ENCODE measurements at places on chromosomes 16 and 17. TPM values are rescaled to one million over a fixed set of nuclear protein-coding genes. Genes with fewer than 3 reads are reported as not detected.

Gene ULK2
- 6.5 TPM for total RNA-seq

Gene GID4
- total RNA-seq, result 6.3 TPM

Gene HSPB9
- not detected for total RNA-seq

Gene KRT25
- 0.05 TPM for total RNA-seq

Gene RBFOX1
- total RNA-seq, result not detected

Gene TMEM92
- total RNA-seq, result 1.3 TPM

Gene SLC5A11
- total RNA-seq, result 0.05 TPM

Gene WNK4
- total RNA-seq, result 0.21 TPM

Gene TXNL4B
- 11.0 TPM for total RNA-seq

Gene DHRS7C
- not detected for total RNA-seq

Gene G6PC3
- 81.4 TPM for total RNA-seq

Gene CRHR1
- total RNA-seq, result 0.27 TPM

Gene CLEC19A
- total RNA-seq, result not detected

Gene KRTAP1-1
- not detected for total RNA-seq

Gene ODF4
- total RNA-seq, result not detected

DNA sequence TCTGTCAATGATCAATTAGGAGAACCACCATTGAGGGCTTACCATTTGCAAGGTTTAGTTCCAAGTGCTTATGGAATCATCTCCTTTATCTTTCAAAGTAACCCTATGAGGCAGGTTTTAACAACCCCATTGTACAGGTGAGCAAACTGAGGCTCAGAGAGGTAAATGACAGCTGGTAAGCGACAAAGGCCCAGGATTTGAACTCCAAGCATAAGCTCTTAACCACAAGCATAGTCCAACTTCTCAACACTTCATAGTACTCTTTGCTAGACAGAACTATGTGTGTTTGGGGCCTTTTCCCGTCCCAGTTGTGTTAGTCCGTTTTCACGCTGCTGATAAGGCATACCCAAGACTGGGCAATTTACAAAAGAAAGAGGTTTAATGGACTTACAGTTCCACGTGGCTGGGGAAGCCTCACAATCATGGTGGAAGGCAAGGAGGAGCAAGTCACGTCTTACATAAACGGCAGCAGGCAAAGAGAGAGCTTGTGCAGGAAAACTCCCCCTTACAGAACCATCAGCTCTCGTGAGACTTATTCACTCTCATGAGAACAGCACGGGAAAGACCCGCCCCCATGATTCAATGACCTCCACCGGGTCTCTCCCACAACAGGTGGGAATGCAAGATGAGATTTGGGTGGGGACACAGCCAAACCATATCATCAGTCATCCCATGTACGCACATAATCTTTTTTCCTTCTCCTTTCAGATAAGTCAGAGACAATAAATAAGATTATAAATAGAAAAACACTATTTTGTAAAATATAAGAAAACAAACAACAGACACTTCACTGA lies 6.4 kb downstream of the RPH3AL start:
- DNase-seq, result no peak

DNA sequence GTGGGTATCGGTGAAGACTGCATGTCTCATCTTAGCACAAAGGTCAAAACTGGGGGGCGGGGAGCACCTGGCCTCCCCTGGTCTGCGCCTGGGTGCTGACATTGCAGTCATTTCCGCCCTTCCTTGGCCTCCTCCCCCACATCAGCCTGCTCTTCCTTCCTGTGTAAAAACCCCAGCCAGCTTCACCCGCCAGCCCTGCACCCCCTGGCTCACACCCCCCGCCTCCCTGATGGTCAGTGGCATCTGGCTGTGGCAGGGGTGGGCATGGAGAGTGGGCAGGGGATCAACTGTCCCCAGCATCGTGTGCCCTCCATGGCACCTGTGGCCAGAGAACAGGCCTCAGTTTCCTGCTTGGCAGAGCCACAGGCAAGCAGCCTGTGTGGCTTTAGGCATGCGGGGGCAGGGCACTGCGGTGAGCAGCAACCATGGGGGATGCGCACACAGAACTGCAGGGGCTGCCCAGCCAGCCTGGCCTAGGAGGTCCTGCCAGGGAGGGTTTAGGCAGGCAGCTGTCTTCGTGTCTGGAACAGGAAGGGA lies 26.5 kb upstream of the LASP1NB start:
- DNase-seq, result no peak

DNA sequence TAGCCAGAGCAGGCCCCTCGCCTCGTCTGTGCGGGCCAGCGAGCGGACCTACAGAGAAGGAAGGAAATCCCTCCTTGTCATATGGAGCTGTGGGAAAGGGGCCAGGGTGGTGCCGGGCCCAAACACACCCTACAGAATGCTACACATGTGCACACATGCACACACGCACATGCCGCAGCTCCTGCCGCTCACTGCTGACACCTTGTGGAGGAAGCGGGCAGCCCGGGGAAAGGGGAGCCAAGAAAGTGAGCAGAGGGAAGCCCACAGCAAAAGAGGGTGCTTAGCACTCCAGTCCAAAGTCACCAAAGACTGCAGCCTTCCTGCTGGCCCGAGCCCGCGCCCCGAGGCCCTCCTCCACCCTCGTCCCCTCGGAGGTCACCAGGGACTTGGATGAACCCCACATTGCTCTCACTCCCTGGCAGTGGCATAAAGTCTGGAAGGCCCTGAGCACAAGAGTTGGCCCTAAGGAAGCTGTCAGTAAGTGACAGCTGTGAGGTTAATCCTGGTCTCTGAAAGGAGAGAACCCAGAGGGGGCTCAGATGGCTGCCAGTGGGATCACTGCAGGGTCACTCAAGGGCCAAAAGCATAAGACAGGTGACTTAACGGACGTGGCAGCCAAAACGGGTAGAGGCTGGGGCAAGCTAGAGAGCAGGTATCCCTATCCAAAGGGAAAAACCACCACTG lies 68.2 kb downstream of the MYO18A start:
- DNase-seq, result peak; percentile 69

DNA sequence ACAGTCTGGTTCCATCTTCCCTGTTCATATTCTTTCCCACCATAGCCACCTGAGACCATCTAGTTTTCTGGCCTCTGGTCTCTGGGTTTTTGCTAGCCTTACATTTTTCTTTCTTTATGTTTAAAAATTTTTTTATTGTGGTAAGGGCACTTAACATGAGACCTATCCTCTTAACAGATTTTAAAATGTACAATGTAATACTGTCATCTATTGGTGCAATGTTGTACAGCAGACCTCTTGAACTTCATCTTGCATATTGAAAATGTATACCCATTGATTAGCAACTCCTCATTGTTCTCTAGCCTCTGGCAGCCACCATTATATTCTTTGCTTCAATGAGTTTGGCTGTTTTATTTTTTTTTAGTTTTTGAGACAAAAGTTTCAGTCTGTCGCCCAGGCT lies 39.2 kb downstream of the ITGAM start:
- DNase-seq, result peak; percentile 59

DNA sequence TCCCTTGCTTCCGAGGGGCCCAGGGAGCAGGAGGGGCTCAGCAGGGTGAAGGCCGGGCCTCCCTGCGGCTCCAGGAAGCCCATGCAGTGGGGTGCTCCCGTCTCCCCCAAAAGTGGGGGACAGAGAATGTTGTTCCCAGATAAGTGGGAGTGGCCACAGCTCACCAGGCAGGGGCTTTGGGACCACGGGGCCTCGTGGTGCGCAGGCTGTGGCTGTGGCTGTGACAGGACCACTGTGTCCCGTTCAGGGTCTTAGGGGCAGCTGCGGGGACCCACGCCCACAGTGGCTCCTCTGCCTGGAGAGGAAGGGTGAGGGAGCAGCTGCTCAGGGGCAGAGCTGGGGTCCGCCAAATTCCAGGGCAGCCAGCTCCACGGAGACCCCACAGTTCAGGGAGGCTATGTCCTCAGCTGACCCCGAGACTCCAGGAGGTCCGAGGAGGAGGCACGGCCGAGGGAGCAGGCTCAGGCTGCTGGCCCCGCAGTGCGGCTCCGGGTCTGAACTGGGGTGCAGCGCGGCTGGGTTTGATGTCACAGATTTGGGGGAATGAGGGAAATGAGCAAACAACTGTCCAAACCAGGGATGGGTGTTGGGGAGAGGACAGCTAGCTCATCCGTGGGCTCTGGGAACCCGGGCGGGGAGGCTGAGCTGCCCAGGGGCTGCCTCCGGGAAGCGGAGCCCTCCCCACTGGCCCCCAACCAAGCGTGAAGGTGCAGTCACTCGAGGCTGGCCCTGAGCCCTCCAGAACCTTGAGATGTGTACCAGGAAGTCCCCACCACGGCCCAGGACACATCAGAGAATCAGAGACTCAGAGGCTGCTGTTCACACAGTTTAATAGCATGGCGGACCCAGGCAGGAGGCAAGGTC lies 23.4 kb downstream of the TPSD1 start:
- no peak for DNase-seq

GRCh38 chr17:43723697-43724359 lies 34.8 kb downstream of the SOST start:
- DNase-seq, result no peak

GRCh38 chr17:79000396-79001189 lies 9.0 kb downstream of the CANT1 start:
- no peak for DNase-seq

GRCh38 chr16:81533175-81533507 lies 88.5 kb downstream of the CMIP start:
- DNase-seq, result no peak

- no peak for DNase-seq
Observed at GRCh38 chr16:47965439-47965838, 190.4 kb downstream of the ABCC12 start.

DNA sequence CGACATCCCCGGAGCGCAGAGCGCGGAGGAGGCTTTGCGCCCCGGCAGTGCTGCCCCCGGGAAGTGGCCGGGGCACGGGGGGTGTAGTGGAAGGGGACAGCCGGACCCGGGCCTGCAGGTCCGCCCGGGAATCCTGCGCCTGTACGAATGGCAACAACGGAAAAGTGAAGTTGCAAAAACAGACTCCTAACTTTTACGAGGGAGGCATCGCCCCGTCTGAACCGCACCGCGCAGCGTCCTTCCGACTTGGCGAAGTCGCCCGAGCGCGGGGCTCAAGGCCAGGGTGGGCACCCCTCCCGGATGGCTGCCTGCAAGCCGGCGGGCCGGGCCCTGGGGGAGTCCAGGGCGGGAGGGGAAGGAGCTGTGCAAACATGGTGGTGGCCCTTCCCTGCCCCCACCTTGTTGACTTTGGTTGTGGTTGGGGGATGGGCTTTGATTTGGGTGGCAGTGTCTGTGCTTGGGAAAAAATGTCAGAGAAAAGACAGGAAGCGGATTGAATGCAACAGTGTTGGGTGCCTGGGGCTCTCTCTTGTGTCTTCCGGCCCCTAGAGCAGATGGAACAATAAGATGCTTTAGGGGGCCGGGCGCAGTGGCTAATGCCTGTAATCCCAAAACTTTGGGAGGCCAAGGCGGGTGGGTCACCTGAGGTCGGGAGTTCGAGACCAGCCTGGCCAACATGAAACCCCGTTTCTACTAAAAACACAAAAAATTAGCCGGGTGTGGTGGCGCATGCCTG lies 675 bp downstream of the RNF213 start:
- peak; percentile 93 for DNase-seq

DNA sequence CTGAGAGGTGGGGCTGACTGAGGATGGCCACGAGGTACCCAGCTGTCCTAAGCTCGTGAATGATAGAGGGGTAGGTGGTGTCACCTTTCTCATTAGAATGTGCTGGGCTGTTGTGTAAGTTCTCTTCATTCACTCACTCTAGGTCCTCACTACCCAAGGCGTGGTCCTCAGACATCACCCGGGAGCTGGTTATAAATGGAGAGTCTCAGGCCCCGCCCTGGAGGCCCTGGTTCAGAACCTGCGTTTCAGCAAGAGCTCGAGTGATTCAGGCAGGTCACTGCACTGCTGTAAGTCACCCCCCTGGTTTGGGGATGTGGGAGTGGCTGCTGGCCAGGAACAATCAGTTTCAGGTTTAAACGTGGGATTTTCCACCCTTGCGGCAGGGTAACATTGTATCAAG lies 139.8 kb downstream of the FOXL1 start:
- no peak for DNase-seq

- no peak for DNase-seq
Observed at GRCh38 chr17:75199886-75200618, 5.4 kb upstream of the NUP85 start.

GRCh38 chr16:51624080-51624775 lies 473.2 kb upstream of the SALL1 start:
- no peak for DNase-seq

GRCh38 chr17:35773679-35774425 lies 13.2 kb downstream of the C17orf50 start:
- DNase-seq, result no peak

DNA sequence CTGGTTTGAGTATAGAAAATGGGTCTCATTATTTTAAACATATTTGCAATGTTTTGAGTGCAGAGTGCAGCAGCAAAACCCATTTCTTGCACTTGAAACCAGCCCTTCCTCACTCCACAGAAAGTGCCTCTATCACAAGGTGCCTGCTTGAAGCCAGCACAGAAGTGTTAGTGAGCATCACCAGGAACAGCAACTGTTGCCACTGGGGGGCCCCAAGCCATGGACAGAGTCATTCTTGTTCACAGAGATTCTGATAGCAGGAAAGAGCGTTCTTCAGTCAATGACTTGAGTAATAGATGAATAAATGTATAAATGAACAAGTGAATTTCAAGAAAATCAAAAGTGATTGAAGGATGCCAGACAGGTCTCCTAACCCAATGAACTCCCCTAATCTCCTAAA lies 45.6 kb downstream of the CHD9NB start:
- DNase-seq, result peak; percentile 4

DNA sequence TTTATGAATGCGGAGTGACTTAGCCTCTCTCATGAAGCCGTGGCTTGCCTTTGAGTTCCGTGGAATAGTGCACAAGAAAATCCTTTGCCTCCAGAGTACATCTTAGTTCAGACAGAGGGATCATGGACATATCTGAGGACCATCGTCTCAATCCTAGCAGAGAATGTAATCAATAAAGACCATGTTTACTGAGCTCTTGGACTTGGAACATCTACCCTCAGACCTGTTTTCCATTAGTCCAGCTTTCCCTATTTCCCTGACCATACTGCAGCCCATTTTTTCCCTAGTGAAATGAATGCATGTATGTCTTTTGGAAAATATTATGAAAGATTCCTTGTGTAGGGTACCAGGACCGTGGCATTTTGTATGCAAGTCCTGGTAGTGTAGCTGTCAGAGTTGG lies 90.2 kb downstream of the PLCG2 start:
- DNase-seq, result no peak

DNA sequence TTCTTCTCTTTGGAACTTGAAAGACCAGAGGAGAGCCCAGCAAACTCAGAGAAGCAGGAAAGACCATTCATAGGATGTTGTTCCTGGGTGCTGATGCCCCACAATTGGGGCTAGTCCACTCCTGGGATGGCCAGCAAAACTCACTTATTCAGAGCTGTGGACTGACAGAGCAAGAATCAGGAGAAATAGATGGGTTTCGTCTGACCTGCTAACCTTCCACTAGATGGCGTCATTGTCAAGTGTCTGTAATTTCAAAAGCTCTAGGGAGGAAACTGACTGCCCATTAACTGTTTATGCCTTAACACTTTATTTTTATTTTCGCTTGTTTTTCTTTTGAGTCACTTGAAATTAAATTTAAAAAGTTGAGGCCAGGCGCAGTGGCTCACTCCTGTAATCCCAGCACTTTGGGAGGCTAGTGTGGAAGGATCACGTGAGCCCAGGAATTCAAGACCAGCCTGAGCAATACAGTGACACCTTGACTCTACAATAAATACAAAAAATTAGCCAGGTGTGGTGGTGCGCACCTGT lies 28.7 kb upstream of the MILR1 start:
- DNase-seq, result peak; percentile 95

Measured in SK-MEL-5 (cell line).